ENCODE measurements at places on chromosomes 6 and 20. TPM values are rescaled to one million over a fixed set of nuclear protein-coding genes. Genes with fewer than 3 reads are reported as not detected.

The MRAP2 gene
- total RNA-seq, result 0.12 TPM

The PRDM13 gene
- not detected for total RNA-seq

DNA sequence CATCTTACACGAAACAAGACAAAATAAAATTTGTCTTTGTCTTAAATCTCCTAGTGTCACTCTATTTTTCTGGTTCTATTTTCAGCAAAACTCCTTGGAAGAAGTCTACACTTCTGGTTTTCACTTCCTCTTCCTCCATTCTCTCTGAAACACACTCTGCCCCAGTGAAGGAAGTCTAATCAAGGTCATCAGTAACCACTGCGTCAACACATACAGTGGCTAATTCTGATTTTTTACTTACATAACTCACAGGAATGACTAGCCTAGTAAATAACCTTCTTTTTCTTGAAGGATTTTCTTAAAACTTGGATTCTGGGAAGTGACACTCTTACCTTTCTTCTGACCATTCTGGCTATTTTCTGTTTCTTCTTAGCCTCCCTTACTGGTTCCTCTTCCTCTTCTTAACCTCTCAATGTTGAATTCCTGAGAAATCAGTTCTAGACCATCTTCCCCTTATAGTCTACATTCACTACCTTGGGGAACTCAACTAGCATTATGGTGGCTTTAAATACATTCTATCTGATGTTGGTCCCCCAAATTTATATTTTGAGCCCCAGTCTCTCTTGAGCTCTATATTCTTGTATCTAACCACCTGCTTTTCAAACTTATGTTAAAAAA lies 37.5 kb downstream of the AIG1 start:
- DNase-seq, result no peak

DNA sequence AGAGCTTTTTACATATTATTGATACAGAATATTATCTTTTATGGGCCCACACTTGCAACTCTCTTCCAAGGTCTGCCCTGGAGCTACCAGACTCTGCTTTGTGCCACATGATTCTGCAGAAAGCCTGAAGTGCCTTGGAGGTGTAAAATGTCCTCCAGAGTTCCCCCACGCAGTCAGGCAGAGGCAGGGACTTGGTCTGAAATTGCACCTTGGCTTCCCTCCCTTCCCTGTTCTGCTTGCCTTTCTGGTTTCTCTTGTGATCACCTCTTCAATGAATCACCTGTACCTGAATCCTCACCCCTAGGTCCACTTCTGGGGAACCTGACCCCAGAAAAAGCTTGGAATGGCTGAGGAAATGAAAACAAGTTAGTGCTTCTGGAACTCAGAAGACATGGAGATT lies 43.0 kb upstream of the TGM2 start:
- DNase-seq, result peak; percentile 23

DNA sequence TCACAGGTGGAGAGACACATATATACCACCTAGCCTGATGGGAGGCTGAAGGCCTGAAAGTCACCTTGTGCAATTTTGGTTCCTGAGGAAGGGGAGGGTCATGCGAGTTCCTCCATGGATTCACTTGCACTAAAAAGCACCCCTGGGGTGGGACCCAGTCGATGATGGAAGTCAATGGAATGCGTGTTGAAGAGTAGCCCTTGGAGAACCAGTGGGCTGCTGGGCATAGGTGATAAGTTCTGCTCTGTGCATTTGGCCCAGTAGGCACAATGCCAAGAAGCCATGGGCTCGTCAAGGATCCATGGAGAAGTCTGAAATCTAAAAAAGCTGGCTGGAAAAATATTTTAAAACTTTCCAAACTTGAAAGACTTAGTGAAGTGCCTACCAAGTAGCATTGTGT lies 18.9 kb upstream of the SCRT2 start:
- DNase-seq, result no peak

DNA sequence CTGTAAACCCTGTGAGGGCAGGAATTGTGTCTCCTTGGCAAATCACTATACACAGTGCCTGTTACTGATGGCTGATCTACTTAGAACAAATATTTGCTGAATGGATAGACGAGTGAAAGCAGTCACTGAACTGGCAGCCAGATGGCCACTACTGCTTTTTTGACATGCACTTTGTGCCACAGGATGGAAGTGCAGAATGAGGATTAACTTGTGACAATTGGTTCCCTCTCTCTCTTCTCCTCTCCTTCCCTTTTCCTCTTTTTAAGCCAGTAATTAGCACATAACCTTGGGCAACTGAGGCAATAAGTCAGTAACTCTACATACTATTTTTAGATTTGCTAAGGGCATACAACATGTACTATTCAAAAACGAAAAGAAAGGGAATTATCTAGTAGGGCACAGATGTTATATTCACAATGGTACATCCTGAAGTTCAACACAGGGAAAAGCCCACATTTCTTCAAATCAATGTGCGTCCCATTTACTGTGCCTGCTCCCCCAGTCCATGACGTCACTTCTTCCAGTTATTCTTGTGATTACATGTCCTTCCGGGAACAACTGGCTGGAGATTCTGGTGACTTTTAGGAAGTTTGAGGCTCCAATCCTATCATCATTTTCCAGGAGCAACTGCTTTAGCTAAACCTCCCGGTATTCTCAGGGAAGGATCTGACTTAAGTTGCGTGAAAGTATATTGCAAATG lies 17.0 kb upstream of the RPS6KA2 start:
- DNase-seq, result no peak

DNA sequence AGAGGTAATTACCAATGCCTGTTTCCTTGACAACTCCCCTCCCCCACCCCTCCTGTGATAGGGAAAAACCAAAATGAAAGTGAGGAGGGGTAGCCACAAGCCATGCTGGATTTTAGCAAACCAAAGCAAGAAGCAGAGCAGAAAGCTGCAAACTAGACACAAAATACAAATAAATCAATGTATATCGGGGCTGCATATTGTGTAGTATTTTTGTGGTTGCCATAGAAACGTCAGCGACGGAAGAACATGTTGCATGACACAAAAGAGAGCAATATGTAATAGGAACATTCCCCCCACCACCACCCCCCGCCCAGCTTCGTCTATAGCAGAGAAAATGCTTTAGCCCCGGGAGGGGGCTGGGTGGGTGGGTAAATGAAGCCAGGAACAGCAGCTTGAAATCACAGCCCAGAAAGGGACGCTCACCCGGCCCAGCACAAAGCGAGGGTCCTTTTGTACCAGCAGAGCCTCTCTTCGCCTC lies 548 bp downstream of the AGPAT4 start:
- DNase-seq, result no peak

- no peak for DNase-seq
Measured at GRCh38 chr6:72290620-72291019, 331.2 kb upstream of the KCNQ5 start.

The OVOL2 gene
- not detected for total RNA-seq

- no peak for DNase-seq
Measured at GRCh38 chr20:52263757-52264156, 72.2 kb upstream of the ZFP64 start.

DNA sequence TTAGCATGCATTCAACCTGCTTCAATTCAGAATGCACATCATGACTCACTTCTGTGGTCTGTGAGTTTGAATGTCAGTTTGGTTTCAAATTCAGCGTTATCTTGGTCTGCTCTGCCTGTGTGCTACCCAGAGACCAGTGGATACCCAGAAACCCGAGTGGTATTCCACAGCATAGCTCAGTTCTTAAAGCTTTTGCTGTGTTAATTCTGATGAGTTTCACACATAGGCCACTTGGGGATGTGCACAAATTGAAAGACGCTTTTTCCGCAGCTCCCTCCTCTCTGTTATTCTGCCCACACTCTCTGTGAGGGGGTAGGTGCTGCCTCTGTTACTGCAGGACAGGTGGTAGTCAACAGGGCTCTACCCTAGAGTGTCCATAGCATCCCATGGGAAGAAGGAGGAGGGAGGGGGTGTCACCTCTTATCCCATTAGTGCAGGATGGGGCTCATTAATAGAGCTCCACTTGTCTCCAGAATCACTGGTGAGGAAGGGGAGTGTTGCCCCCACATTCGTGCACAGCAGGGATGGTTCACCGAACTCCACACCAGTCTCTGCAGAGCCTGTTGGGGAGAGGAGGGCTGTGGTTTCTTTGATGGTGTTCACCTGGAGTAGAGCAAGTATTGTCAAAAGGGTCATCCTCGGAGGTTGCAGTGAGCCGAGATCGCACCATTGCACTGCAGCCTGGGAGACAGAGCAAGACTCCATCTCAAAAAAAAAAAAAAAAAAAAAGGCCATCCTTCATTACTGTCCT lies 29.2 kb upstream of the SDCBP2 start:
- DNase-seq, result no peak

- no peak for DNase-seq
Measured at GRCh38 chr20:23645575-23645974, 7.8 kb upstream of the CST3 start.

GRCh38 chr6:148883270-148883669 lies 136.4 kb downstream of the UST start:
- DNase-seq, result no peak

- no peak for DNase-seq
Measured at GRCh38 chr20:1535420-1536175, 21.9 kb downstream of the SIRPD start.

DNA sequence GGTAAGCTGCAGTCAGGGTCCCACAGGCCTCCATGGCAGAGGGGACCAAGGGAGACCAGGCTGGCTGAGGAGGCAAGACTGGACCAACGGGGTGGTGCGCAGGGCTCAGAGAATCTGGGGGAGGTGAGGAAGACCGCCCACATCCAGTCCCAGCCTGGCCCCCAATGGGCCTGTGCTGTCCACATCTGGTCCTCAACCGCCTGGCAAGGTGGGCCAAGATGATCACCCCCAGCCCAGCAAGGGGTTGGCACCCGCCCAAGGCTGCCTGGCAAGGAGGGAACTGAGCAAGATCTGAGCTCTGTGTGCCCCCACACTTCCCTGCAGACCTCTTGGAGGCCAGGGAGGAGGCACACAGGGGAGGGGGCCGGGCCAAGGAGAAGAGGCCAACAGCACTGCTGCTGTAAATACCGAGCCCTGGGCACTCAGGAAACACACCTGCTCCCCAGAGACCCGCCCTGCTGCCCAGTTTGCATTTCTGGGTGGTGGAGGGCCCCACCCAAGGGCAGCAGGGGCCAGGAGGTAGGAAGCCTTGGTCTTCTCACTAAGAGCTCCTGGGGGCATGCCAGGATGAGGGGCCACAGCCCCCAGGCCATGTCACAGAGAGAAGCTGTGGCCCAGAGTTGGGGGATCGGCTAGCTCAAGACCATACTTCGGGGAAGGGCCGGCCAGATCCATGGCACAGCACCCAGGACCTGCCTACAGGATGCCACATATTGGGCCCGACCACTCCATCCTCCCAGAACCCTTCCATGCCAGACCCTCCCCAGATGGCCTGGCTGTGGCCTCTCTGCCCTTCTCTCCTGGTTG lies 109.6 kb downstream of the ASXL1 start:
- no peak for DNase-seq

The PRND gene
- not detected for total RNA-seq

DNA sequence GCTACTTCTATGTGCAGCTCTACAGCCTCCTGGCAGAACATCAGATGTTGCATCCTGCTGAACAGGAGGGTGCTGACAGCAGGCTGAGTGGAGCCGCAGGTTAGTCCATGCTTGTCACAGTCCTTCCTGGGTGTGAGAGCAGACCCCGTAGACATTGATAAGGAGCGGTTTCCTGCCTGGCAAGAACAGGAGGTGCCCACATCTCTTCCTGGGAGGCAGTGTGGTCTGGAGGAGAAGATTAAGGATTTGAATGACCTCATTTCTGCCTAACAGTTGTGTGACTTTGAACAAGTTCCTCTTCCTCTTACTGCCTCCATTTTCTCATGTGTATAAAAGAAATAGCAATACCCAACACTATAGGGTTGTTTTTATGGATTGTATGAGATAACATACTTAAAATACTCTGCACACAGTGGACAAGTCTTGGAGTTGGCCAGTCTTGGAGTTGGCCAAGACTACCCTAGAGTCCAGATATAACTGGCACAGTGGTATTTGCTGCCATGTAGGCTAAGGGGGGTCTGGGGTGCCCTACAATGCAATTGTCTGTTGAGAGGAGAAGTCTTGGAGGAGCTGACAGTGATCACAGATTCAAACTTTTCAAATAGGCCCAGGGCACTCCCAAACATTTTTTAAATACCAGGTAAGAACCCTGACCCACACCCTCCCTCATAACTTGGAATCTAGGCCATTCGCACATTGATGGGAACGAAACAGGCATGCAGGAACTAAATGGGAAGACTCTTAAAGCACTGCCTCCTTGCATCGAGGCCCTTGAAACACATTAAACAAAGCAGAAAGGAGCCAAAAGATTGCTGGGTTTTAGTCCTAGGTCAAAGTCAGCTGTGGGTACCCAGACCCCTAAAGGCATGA lies 32.6 kb upstream of the TBC1D7 start:
- DNase-seq, result no peak

Measured in right lobe of liver (tissue), 6 donors.